ENCODE measurements at places on chromosomes 11 and 22.

DNA sequence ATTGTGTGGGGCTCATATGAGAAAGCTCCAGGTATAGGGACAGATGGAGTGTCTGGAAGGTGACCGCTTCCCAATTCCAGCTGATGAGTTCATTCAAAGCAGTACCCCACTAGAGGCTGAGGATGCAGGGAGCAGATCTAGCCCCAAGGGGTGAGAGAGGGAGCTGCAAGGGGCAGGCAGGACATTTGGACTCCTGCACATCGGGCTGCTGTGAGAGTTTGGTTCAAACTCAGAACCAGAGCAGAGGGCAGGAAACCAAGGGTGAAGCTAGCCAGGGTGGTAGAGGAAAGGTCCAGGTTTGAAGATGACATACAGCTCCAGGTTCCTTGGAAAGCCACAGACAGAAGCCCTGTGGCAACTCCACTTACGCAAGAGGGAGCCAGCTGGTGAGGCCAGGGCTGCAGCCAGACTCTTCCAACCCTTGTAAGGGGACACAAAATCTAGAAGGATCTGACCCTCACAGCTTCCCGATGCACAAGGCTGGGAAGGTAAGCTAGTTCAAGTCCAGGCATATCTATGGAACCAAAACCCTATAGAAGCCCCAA lies 1.9 kb downstream of the CSNK2A3 start:
- no peaks in the 10 kb centered on the region for H3K27me3 ChIP-seq
- no peak for DNase-seq
- no peaks in the 10 kb centered on the region for H3K36me3 ChIP-seq
- no peak overlapping the region for H3K4me3 ChIP-seq

GRCh38 chr11:32790916-32791315 lies 3.5 kb downstream of the CCDC73 start:
- H3K27ac ChIP-seq = no peak overlapping the region
- DNase-seq = no peak
- peaks cover 6% of the 10 kb centered on the region for H3K4me1 ChIP-seq
- H3K4me3 ChIP-seq = no peak overlapping the region

DNA sequence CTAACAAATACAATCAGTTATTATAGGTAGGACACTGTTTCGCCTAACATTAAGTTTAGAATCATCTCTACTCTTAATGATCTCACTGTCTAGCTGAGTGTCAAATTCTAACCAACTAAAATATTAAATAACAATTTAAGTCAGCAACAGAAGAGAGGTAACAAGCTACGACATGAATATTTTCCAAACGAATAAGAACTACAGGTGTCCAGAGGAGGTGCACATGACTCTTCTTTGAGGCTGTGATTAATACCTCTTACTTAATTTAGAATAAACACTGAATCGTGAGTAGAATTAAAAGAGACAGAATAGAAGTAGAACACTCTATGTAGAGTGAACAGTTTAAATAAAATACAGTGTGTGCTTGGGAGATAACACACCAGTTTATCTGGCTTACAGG lies 619.0 kb upstream of the ARHGAP42 start:
- no peak overlapping the region for H3K4me3 ChIP-seq
- no peaks in the 10 kb centered on the region for H3K36me3 ChIP-seq
- H3K27ac ChIP-seq = no peak overlapping the region
- no peaks in the 10 kb centered on the region for H3K27me3 ChIP-seq

DNA sequence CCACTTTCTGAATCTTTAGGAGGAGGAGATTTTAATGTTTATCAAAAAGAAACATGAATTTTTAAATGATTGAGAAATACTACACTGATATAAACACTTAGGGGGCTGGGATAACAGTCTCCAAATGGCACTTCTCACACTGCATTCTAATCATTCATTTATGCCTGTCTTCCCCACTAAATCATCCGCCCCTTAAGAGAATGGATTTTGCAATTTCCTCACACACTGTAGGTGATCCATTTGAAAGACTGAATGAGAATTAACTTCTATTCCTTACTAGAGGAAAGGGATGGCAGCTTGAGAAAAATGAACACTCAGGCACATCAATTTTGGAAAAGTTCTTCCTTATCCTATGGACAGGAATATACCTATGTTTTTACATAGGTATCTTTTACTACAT lies 7.6 kb upstream of the POU2AF2 start:
- H3K4me1 ChIP-seq = no peaks in the 10 kb centered on the region
- H3K27me3 ChIP-seq = peaks cover 11% of the 10 kb centered on the region
- no peak overlapping the region for H3K27ac ChIP-seq
- no peaks in the 10 kb centered on the region for H3K36me3 ChIP-seq

DNA sequence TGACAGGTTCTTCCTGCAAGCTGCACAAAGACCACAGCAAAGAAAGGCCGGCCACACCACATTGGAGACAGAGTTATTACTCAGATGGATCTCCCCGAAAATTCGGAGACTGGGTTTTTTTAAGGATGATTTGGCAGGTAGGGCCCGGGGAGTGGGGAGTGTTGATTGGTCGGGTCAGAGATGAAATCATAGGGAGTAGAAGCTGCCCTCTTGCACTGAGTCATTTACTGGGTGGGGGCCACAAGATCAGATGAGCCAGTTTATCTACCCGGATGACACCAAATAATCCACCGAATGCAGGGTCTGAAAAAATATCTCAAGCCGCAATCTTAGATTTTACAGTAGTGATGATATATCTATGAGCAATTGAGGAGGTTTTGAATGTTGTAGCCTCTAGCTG lies 401.8 kb upstream of the FAT3 start:
- no peaks in the 10 kb centered on the region for H3K4me1 ChIP-seq
- no peak overlapping the region for H3K27ac ChIP-seq
- H3K4me3 ChIP-seq = no peak overlapping the region
- no peaks in the 10 kb centered on the region for H3K27me3 ChIP-seq

GRCh38 chr22:30931541-30932300 lies 36.9 kb downstream of the MORC2 start:
- peak overlapping the region; percentile 19 for H3K27ac ChIP-seq
- H3K27me3 ChIP-seq = no peaks in the 10 kb centered on the region
- H3K36me3 ChIP-seq = peaks cover 39% of the 10 kb centered on the region
- no peak for DNase-seq

- H3K4me1 ChIP-seq = peaks cover 11% of the 10 kb centered on the region
- no peak for DNase-seq
- H3K27me3 ChIP-seq = peaks cover 35% of the 10 kb centered on the region
- no peak overlapping the region for H3K27ac ChIP-seq
These were observed 14.5 kb downstream of the KCNC1 start for GRCh38 chr11:17748761-17749721.

- no peaks in the 10 kb centered on the region for H3K36me3 ChIP-seq
- no peak overlapping the region for H3K4me3 ChIP-seq
- DNase-seq = no peak
These were observed 215.0 kb upstream of the E2F8 start for GRCh38 chr11:19455731-19456130.

DNA sequence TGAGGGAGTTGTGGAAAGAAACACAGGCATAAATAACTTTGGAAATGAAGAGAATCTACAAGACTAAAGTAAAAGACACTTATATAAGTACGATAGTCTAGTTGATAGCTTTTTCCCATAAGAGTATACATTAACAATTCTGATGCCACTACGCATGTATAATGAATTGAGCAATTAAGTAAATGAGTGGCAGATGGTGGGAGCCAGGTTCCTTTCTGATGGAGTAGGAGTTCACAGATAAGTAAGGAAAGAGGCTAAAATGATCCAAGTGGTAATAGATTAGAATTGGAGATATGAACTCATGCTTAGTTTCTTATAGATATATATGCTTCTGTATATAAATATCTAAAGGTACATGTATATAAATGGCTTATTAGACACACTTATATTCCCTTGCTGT lies 368.3 kb downstream of the FAM181B start:
- no peak for DNase-seq
- peaks cover 9% of the 10 kb centered on the region for H3K27me3 ChIP-seq
- H3K4me1 ChIP-seq = peaks cover 5% of the 10 kb centered on the region
- no peak overlapping the region for H3K27ac ChIP-seq

- no peaks in the 10 kb centered on the region for H3K36me3 ChIP-seq
- H3K4me1 ChIP-seq = peaks cover 1% of the 10 kb centered on the region
- no peaks in the 10 kb centered on the region for H3K27me3 ChIP-seq
- H3K4me3 ChIP-seq = no peak overlapping the region
- DNase-seq = no peak
These were observed 40.9 kb upstream of the GLYAT start for GRCh38 chr11:58772329-58773285.

DNA sequence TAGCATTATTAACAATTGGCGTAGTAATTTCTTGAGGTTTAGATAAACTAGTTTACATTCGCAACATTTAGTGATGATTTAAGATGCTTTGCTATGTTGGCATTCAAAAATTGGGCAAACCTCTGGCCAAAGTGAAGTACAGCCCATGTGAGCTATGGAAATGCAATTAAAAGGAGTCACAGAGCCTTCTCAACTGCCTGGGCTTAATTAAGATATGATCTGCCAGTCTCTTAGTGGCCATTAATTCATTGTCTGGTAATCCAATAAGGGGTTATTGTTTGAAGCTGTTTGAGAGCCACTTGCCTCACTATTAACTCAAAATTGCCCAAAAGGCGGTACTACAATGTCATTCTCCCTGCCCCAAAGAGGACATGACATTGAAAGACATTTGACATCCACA lies 608.9 kb downstream of the NTM start:
- no peaks in the 10 kb centered on the region for H3K36me3 ChIP-seq
- H3K4me1 ChIP-seq = no peaks in the 10 kb centered on the region
- no peak overlapping the region for H3K4me3 ChIP-seq
- DNase-seq = no peak
- peaks cover 38% of the 10 kb centered on the region for H3K27me3 ChIP-seq

DNA sequence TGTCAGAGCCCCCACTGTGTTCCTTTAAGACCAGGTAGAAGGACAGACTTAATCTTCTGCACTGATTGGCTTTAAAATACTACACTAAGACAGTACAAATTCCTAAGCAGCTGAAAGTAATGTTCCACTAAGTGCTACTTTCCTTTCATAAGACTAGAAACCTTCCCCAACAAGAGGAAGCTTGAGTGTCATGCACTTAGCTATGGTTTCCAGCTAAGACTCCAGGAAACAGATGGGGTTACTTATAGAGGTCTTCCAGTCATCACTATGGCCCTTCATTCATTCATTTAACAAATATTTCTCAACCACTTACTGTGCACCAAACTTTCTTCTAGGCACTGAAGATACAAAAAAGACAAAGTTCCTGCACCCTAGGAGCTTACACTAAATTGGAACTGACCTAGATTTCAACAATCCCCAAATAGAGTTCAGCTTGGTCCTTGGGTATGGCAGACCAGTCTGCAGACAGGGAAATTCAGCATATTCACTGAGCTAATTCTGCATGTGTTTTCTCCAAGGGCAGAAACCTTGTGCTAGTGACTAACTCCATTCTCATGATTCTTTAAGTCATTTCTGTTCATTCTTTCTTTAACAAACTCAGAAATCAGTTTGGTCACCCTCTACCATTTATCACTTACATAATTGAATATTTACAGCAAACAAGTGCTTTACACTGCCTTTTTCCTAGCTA lies 178.4 kb upstream of the MTNR1B start:
- H3K36me3 ChIP-seq = no peaks in the 10 kb centered on the region
- no peak overlapping the region for H3K27ac ChIP-seq
- no peak overlapping the region for H3K4me3 ChIP-seq
- no peak for DNase-seq
- no peaks in the 10 kb centered on the region for H3K27me3 ChIP-seq

- no peaks in the 10 kb centered on the region for H3K27me3 ChIP-seq
- no peak overlapping the region for H3K4me3 ChIP-seq
- no peaks in the 10 kb centered on the region for H3K36me3 ChIP-seq
- H3K27ac ChIP-seq = no peak overlapping the region
- H3K4me1 ChIP-seq = peaks cover 1% of the 10 kb centered on the region
These were observed 27.1 kb downstream of the OSBP2 start for GRCh38 chr22:30721741-30722140.

- peaks cover 4% of the 10 kb centered on the region for H3K4me1 ChIP-seq
- no peaks in the 10 kb centered on the region for H3K36me3 ChIP-seq
These were observed 195.8 kb downstream of the NELL1 start for GRCh38 chr11:20865161-20865560.

GRCh38 chr11:3802011-3802790 lies 4.8 kb upstream of the NUP98 start:
- DNase-seq = no peak
- H3K36me3 ChIP-seq = no peaks in the 10 kb centered on the region
- peaks cover 3% of the 10 kb centered on the region for H3K4me1 ChIP-seq
- no peaks in the 10 kb centered on the region for H3K27me3 ChIP-seq
- no peak overlapping the region for H3K27ac ChIP-seq
- H3K4me3 ChIP-seq = no peak overlapping the region

GRCh38 chr11:68954836-68955606 lies 25.8 kb downstream of the MRGPRD start:
- no peaks in the 10 kb centered on the region for H3K36me3 ChIP-seq
- H3K27me3 ChIP-seq = peaks cover 5% of the 10 kb centered on the region
- H3K4me3 ChIP-seq = no peak overlapping the region
- DNase-seq = no peak
- no peaks in the 10 kb centered on the region for H3K4me1 ChIP-seq
- no peak overlapping the region for H3K27ac ChIP-seq

GRCh38 chr11:86443415-86443814 lies 68.7 kb downstream of the CCDC81 start:
- DNase-seq = no peak
- H3K4me3 ChIP-seq = no peak overlapping the region
- H3K36me3 ChIP-seq = no peaks in the 10 kb centered on the region
- no peak overlapping the region for H3K27ac ChIP-seq
- H3K27me3 ChIP-seq = no peaks in the 10 kb centered on the region

GRCh38 chr11:17185938-17186337 lies 21.8 kb downstream of the PIK3C2A start:
- no peak overlapping the region for H3K4me3 ChIP-seq
- DNase-seq = no peak
- peaks cover 2% of the 10 kb centered on the region for H3K4me1 ChIP-seq
- H3K27ac ChIP-seq = peak overlapping the region; percentile 12
- H3K36me3 ChIP-seq = peaks cover 4% of the 10 kb centered on the region

- H3K4me1 ChIP-seq = no peaks in the 10 kb centered on the region
- no peak overlapping the region for H3K4me3 ChIP-seq
- peaks cover 3% of the 10 kb centered on the region for H3K27me3 ChIP-seq
- DNase-seq = no peak
- no peak overlapping the region for H3K27ac ChIP-seq
These were observed 28.0 kb downstream of the MYEOV start for GRCh38 chr11:69321877-69322361.

- no peaks in the 10 kb centered on the region for H3K36me3 ChIP-seq
- H3K27ac ChIP-seq = peak overlapping the region; percentile 97
- DNase-seq = no peak
- H3K4me3 ChIP-seq = peak overlapping the region; percentile 74
- H3K27me3 ChIP-seq = peaks cover 8% of the 10 kb centered on the region
- peaks cover 26% of the 10 kb centered on the region for H3K4me1 ChIP-seq
These were observed 1.7 kb upstream of the LARGE2 start for GRCh38 chr11:45920531-45921477.

- H3K4me3 ChIP-seq = no peak overlapping the region
- no peak for DNase-seq
- H3K27me3 ChIP-seq = no peaks in the 10 kb centered on the region
These were observed 297.0 kb downstream of the CADM1 start for GRCh38 chr11:115207166-115207591.

DNA sequence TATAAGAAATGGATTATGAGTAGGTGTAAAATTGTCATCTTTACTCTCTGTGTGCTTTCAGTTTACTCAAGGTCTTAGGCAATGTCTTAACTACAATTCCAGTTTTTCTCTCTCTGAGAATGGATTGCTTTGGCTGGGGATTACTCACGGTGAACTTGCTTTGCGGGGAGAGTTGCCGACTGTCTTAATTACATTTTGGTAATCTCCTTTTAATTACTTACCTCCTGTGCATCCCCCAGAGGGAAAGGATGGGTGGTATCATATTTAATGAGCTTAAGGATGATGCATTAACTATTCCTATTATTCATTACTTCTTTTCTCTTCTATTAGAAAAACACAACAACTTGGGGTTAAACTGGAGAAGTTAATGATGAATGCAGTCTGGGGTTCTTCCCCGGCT lies 159.4 kb downstream of the MPPED1 start:
- no peaks in the 10 kb centered on the region for H3K4me1 ChIP-seq
- H3K27ac ChIP-seq = no peak overlapping the region
- no peaks in the 10 kb centered on the region for H3K36me3 ChIP-seq
- peaks cover 15% of the 10 kb centered on the region for H3K27me3 ChIP-seq
- DNase-seq = no peak
